ENCODE measurements at places on chromosomes 12 and 14.

DNA sequence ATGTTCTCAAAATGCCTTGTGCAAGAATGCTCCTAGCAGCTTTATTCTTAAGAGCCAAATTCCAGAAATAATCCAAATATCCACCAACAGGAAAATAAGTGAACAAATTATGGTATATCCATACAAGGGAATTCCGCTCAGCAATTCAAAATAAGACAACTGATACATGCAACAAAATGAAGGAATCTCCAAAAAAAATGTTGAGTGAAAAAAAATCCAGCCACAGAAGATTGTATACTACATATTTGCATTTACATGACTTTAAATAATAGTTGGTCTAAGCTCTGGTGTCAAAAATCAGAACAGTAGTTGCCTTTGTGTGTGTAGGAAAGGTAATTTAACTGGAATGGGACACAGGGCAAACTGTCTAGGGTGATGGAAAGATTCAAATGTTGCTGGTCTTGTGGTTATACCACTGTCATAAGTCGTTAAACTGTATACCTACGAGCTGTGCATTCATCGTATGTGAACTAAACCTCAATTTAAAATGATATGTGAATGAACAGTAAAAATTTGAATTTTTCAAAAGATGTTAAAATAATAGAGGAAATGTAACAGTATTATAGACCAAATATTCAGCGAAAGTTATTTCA lies 3.2 kb downstream of the CD69 start:
- no peak for DNase-seq

DNA sequence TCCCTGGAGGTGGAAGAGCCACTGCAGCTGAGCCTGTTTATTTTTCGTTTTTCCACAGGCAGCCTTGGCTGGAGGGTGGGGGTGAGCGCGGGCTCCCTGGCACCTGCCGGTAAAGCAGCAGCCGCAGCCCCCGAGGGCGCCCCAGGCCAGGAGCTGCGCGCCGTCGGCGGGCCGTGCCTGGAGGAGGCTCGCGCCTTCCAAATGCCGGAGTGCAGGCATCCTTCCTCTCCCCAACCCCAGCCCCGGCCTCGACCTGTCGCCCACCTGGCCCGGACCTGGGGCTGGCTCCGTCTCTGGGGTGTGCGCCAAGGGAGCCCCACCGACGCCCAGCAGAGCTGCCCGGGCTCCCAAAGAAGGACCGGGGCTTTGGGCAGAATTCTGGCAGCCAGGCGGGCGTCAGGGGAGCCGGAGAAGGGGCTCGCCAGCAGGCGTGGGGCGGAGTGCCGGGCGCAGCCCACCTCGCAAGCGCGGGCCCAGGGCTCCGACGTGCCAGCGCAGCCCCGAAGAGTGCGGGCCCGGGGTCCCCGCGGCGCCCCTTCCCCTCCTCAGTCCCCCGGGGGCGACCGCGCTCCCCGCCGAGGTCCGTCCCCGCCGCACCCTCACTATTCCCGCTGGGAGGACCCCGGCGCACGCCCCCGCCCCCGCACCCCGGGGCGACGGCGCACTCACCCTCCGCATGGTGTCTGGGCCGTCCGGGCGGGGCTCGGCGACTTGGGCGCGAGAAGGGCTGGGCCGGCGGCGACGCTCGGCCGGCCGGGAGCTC lies 130.3 kb downstream of the NDUFA12 start:
- DNase-seq: no peak

GRCh38 chr14:92581966-92582566 lies 68.5 kb downstream of the RIN3 start:
- no peak for DNase-seq

GRCh38 chr12:123754041-123754772 lies 7.9 kb upstream of the DNAH10 start:
- DNase-seq: no peak

- no peak for DNase-seq
Measured at GRCh38 chr14:36222337-36222736, 45.8 kb upstream of the PTCSC3 start.

DNA sequence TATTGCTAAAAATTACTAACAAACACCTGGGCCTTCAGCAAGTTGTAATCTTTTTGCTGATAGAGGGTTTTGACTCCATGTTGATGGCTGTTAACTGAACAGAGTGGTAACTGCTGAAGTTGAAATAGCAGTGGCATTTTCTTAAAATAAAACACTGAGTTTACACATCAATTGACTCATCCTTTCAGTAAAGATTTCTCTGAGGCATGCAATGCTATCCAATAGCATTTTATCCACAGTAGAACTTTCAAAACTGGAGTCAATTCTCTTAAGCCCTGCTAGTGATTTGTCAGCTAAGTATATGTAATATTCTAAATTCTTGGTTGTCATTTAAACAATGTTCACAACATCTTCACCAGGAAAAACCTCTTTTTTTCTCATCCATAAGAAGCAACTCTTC lies 59.5 kb downstream of the CMAS start:
- no peak for DNase-seq

GRCh38 chr12:28893365-28893764 lies 255.7 kb upstream of the FAR2 start:
- DNase-seq: no peak

GRCh38 chr14:23729720-23730387 lies 93.7 kb downstream of the DHRS2 start:
- no peak for DNase-seq

DNA sequence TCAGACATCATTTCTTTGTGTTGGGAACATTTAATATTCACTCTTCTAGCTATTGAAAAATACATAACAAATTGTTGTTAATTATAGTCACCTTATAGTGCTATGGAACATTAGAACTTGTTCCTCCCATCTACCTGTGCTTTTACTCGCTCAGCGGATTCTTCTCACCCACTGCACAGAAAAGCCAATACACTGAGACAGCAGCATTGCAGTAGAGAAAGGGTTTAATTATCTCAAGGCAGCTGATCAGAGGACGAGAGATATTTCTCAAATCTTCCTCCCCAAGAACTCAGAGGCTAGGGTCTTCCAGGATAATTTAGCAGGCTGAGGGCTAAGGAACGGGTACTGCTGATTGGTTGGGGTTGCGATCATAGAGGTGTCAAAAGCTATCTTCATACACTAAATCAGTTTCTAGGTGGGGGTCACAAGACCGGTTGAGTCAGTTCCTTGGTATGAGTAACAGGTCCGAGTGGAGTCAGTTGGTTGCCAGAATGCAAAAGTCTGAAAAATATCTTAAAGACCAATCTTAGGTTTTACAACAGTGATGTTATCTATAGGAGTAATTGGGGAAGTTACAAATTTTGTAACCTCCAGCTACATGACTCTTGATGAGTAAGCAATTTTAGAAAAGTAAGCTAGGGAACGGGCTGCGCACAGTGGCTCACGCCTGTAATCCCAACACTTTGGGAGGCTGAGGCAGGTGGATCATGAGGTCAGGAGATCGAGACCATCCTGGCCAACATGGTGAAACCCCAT lies 173.1 kb downstream of the FBXL14 start:
- no peak for DNase-seq

DNA sequence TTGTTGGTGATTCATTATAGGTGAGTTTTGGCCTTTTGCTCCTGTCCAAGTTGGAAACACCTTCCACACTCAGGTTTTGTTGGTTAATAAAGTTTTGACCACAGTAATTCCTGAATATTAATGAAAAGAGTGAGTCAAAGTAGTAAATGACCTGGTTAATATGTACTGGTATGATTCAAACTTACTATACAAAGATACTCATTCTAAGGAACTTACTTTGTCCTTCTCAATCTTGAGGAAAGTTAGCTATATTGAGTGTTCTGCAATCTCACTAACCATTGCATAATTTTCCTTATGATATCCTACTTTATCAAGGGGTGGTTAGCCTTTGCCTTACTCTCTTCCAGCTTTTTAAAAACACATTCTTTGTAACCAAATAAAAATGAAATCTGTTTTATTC lies 20.9 kb upstream of the HECTD1 start:
- no peak for DNase-seq

DNA sequence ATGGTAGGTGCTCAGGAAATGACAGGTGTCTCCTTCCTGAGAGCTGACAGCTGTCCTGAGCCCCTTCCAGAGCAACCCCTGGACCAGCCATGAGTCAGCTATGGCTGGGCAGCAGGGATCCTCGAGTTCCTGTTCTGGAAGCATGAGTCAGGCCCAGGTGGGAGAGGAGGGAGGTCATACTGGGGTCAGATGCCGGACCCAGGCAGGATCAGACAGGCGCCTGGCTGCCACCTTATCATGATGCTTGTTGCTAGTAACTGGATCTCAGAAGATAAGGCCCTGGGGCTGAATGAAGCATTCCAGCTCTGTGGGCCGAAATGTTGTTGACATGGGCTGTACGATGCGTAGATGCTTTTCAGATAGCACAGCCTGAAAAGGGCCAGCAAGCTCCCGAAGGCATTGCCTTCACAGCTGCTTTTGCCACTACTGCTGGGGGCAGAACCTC lies 17.4 kb upstream of the KRT7 start:
- DNase-seq: no peak

- no peak for DNase-seq
Measured at GRCh38 chr14:68638141-68638999, 154.5 kb downstream of the ZFP36L1 start.

- DNase-seq: no peak
Measured at GRCh38 chr12:76863005-76863670, 15.7 kb downstream of the CSRP2 start.

DNA sequence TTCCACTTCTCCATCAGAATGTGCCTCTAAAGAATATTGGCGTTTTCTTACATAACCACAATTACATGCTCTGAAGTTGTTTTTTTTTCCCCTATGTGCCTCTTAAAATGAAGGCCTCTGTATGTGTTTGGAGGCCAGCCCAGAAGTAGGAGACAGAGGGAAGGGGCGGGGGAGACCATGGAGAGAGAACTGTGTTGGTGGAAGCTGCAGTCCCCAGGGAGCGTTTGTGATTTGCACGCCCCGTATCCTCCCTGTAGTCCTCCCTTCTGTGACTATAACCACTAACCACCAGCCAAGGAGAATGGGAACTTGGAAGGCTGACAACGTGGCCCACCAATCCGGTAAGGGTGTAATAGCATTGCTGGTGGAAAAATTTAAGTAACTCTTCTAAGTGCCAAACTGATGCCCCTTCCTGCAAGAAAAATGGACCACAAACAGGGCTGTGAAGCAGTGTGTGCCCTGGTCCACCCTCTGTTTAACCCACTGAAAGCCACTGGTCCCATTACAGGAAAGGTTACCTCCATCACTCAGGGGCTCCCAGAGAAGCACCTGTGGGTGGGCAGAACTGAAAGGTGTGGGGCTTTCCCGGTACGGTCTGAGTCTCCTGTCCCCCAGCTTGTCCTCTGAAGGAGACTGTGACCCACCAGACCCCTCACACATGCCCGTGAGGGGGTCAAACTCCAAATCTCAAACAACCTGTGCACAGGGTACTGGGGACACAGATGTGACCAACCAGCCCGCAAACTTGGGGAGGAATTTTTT lies 36.8 kb downstream of the CCDC88C start:
- no peak for DNase-seq

DNA sequence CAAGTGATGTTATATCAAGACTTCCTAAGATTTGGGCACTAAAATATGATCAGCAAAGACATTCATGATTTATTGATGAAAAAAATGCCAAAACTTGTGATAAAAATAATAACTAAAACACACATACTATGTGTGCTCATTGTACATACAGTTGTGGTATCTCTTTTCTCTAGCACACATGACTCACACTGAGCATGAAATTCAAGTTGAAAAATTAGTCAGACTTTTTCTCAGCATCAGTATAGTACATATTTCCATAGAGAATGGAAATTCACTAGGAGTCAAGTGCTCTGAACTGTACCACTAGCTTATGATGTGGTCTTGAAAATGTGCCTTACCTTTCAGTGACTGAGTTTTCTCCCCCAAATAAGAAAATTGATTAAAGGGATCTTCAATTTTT lies 471.8 kb upstream of the FLRT2 start:
- DNase-seq: no peak

DNA sequence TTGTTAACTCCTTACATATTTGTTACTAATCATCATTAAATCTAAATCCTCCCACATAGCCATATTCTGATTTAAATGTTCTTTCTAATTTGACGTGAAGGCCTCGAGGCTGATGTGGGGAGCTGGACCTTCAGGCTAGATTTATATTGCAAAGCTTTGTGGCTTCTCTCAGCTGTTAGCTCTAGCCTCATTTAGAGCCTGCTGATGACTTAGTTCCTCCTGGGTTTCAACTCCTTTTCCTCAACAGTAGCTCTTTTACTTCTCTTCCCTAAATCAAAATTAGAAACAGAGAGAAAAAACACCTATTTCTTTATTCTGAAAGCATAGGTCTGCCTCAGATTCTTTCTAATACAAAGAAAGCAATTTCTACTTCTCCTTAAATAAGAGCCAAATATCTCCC lies 477.5 kb upstream of the CCDC196 start:
- DNase-seq: no peak

DNA sequence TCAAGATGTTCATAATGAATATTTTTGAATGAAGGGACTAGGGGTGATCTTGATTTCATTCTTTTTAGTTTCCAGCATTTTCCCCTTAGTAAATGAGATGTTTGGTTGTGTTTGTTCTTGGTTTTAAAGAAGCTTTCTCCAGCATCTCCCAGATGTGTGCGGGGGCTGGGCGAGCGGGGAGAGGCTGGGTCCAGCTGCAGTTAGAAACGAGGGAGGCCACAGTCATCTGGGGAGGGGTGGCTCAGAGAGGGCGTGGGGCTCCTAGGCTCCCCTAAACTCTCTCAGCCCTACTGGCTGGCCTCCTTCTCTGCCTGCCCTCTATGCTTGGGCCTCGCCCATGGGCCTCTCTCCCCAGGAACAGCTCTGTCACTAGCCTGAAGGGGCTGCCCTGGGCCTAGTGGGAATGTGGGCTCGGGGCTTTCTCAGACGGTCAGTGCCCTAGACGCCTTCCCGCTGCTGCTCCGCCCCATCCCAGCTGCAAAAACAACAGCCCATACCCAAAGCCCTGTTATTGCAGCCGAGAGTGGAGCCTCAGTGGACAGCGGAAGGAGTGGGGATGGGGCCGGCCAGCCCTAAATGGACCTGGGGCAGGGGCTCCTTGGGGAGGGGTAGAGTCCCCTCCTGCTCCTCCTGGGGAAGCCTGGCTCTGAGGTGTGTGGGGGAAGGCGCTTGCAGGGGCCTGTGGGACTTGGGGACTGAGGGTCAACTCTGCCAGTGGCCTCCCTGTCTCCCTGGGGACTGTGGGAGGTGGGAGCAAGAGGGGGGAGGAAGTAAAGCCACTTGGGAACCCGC lies 18.3 kb upstream of the EIF2B2 start:
- no peak for DNase-seq

DNA sequence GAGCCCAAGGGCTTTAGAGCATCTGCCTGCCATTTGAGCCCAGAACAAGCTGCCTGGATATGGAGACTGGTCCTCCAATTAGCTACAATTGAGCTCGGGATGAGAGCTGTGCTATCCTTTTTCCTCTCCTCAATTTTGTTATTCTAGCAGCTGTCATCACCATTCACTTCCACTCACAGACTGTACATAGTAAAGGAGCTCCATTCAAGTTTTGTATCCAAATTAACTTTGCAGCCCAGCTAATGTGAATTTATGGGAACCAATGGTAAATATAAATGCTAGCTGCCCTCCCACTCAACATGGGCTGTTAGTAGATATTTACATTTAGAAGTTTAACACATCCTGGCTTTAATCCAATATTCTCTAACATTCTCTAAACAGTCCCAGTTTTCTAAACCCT lies 44.6 kb downstream of the BMP4 start:
- DNase-seq: no peak
